Stimulated activated CD8-positive, alpha-beta memory T cell treated with anti-CD3 and anti-CD28 coated beads, Interleukin-4, amount 100 ng/mL, for 24 hours (primary cell): ENCODE measurements at places on chromosomes 2 and 18.
A peak's percentile ranks its signal among the peaks of the same experiment; 100 is the strongest.

DNA sequence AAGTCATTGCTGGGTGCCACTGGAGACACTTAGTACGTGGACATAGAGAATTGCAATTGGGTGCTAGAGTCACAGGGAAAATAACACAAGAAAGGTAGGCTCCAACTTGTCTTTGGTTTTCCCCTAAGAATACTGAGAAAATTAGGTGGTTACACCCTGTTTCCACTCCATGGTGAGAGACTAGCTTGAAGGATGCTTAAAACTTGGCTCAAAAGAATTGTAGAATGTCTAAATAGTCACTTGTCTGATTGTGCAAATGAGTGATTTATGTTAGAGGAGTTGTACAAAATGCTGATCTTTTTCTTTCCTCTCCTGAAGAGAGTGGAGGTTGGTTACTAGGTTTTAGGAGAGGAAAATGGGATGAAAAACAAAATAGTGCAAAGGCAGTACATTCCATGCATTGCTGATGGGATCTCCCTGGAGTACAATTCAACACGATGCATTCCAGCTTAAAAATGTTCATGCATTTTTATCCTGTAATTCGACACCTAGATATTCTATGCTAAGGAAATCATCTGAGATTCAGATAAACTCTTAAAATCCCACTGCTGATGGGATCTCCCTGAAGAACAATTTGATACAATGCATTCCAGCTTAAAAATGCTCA, 2.2 kb upstream of the SERPINB12 start:
- DNase-seq = no peak

GRCh38 chr18:77905449-77906055, 655.9 kb downstream of the GALR1 start:
- DNase-seq = no peak

DNA sequence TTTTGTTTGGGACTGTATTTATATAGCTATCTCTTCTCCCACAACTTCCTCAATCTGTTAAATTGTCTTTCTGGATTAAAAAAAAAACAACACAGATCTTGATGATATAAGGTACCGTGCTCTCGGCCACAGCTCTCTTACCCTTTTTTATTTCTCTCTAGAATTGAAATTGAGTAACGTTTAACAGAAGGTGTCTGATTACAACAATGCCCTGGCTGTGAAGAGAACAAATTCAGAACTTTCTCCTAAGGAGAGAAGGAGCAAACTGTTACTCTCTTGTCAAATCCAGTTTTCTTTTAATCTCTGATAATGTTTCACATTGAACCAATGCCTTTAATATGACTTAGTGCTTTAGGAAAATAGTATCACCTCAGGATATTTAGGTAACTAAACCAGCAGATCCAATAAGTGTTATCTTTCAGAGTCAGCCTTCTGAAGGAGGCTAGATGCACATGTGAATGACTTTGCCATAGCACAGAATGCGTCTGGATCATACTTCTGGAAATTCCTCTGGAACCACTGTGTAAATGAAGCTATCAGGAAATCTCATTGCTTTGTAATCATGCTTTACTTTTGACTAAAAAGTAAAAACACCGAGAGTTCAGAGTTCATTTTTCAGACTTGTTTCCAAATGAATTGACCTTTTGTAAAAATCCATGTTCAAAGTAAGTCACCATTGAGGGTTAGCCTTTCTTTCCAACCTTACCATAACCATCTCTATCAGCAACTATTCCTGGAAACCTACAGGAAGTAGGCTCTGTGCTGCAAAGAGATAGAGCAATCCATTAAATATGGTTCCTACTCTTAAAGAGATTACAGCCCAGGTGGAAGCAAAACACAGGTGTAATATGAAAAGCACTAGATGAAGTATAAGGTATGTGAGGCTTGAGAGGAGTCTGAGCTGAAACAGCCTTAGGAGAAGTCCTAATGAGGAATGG, 147.0 kb upstream of the OSR1 start:
- DNase-seq = no peak

GRCh38 chr2:144572977-144573376, 53.1 kb upstream of the ZEB2 start:
- no peak for DNase-seq

DNA sequence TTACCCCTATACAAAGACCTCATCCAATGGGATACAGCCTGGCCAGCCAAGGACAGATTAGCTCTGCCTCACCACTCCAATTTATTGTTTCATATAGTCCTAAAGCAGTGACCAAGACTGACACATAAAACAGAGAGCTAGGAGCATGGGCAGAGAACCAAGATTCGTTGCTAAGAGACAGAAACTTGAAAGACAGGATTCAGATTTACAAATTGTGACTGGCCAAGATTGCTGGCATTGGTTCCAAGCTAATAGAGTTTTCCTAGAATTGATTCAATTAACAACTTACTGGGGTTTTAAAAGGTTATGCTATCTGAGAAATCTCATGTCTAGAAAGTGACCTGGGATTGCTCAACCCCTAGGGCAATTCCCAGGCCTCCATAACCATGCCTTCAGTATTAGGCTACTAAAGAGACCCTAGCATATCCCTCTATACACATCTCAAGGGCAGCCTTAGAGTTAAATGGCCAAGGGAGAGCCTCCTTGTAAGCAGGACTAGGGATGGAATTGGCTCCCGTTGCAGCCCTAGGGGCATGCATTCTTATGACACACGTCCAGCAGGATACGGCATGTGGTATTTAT, 75.6 kb downstream of the ICOS start:
- no peak for DNase-seq

DNA sequence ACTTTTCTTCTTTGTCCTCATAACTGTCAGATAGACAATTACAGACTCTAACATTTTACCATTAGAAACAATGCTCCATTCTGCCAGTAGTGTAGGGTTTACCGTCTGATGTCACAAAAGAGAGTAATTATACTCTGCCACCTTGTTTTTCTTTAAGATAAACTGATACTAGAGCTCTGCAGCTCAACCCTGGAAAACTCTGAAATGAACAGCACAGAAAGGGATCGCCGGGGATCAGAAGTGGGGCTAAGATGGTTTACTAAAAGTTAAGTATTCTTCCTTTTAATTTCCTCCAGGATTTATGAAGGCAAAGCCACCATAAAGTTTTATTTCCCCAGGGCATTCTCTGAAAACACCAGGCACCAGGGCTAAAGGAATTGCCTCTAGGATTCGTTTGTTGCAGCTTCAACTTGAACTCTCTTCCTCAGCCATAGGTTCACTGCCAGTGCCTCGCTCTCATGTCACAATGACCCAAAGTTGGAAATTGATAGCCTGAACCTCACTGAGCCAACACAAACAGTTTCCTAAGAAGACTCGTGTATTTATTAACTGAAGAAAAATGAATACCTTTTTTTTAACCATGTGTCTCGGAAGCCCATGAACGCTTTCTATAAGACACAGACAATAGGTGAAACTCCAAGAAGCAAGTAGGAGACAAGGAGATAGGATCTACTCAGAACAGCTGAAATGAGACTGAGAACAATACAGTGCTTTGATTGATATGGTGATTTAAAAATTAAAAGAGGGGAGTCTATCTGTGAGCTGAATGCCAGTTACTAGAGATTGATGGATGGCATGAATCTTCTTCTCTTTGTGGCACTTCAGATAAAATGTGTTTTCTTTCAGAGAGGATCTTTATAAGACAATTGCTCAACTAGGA, 121.5 kb upstream of the SPATS2L start:
- DNase-seq = no peak

GRCh38 chr2:230684270-230685168, 28.1 kb upstream of the CAB39 start:
- no peak for DNase-seq

DNA sequence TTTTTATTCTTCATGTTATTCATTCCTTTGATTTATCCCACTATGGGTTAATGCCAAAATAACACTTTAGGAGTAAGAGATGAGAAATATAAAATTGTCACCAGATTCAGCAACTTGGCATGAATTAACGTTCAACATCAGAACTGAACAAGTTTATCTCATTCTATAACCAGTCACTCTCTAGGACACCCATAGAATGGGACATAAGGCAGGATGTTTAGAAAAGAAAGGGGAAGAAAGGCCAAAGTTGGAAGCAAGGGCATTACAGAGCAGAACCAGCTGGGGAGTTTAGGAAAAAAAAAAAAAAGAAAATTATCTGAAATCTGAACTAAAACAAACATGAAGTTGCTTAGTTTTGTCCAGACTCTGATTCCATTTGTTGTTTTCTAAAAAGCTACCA, 211.0 kb downstream of the PMAIP1 start:
- DNase-seq = no peak

- DNase-seq = no peak
Measured at GRCh38 chr2:112185131-112185530, 46.9 kb downstream of the FBLN7 start.

DNA sequence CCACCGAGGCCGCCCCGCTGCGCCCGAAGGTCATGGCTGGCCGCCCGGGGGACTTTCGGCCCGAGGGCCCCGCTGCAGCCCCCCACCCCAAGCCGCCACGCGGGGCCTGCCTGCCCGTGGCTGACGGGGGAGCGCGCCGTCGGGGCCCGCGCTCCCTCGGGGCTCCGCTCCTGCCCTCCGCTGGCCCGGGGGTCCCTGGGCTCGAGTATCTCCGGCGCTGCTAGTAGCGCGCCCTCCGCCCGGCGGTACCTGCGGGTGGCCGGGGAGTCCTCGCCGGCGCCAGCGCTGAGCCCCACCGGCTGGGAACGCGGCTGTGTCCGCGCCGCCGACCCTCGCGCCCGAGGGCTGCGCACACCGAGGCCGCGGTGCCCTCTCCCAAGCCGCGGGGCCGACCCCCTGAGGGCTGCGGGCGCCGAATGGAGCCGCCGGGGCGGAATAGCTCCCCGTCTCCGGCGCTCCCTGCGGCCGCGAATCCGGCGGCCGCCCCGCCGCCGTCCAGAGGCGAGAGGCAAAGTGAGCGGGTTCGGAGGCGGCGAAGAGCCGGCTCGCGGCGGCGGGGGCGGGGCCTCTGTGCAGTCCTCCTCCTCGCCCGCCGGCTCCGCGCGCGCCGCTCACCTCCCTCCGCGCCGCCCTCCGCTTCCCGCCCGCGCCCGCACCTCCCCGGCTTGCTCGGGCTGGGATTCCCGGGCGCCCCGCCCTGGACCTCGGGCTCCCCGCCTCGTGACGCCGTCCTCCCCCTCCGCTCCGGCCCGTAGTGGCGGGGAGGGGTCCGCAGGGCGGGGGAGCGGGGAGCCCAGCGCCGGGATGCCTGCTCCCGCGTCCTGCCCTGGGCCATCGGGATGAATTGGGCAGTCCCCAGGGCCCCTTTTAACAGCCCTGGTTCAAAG, at the start of gene KCNG3:
Gene KCNG3 (minus strand): TSS at position 515 of the 887 bp plus-strand sequence. CDS start 481 bp downstream, at position 34.
- peak; percentile 57 for DNase-seq

GRCh38 chr2:171244970-171245782, 84.5 kb upstream of the TLK1 start:
- no peak for DNase-seq

GRCh38 chr2:54578648-54579045, 122.5 kb downstream of the SPTBN1 start:
- no peak for DNase-seq

GRCh38 chr2:216855605-216856004, 4.3 kb downstream of the TNP1 start:
- DNase-seq = no peak

DNA sequence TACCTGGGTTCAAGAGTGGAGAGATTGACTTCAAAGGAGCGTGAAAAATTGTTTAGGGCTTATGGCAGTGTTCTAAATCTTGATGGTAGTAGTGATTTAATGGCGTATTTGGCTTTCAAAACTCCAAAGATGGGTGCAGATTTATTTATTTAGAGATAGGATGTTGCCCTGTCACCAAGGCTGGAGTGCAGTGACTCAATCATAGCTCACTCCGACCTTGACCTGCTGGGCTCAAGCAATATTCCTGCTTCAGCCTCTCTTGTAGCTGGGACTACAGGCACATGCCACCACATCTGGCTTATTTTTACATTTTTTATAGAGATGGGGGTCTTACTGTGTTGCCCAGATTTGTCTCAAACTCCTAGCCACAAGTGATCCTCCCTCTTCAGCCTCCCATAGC, 52.5 kb downstream of the FAM117B start:
- DNase-seq = no peak

GRCh38 chr2:151908204-151908882, 80.1 kb upstream of the ARL5A start:
- no peak for DNase-seq

- DNase-seq = no peak
Measured at GRCh38 chr2:214765180-214765579, 44.3 kb downstream of the BARD1 start.

DNA sequence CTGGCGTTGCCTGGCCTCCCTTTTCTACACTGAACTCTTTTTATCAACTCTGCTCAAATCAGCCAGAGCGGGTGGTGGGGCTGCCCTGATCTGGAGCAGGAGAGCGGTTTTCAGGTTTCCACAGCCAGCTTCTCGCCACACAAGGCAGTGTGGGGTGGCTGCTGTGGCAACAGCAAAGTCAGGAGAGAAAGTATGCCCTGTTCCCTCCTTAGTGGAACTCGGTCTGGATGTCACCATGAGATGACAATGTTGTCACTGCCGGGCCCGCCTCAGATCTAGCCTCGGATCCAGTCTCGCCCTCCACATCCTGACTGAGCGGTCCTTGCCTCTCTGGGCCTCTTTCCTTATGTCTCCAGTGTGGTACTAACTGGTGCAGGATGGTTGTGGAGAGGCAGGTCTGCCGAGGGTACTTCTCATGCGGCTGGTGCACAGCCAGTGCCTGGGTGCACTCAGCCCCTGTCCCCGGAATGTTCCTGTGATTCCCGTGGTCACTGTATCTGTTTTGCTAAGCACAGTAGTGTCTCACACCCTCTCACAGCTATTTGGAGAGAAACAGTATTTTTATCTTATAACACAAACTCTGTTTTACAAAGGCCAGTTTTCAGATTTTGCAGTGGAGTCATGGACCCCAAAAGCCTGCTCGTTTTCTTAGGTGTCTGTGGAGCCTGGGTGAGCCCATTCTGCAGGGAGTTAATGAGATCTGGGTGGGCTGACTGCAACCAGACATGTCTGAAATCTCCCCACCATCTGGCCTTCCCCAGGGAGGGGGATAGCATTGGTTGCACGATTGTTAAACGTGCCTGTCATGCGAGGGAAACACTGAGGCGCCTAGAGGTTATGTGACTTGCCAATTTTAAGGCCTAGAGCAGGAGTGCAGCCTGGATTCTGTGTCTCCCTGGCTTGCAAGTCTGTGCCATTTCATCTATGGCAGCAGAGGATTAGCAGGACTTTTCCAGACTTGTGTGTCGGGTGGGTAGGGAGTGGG, 261.1 kb upstream of the AGAP1 start:
- DNase-seq = no peak

DNA sequence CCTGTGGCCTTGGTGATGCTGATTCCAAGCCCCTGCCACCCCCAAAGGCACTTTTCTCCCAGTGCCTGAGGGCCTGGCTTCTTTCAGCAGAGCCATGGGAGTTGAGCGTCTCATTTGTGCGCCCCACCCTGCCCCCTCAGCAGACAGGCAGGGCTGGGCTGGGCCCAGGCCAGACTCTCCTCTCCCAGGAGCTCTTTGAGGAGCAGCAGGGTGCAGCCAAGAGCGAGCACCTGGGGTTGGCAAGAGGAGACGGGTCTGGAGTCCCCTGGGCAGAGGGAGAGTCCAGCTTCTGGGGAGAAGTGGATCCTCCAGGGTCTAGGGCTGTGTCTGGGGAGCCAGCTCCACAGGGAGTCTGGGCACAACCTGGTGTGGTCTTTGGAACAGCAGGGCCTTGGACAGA, 21.2 kb downstream of the NPPC start:
- no peak for DNase-seq

- no peak for DNase-seq
Measured at GRCh38 chr2:22153931-22154613, 1030.3 kb downstream of the TDRD15 start.
